Spleen (tissue), 13 donors: ENCODE measurements at places on chromosomes 5 and 9. TPM values are rescaled to one million over a fixed set of nuclear protein-coding genes. Genes with fewer than 3 reads are reported as not detected.

DNA sequence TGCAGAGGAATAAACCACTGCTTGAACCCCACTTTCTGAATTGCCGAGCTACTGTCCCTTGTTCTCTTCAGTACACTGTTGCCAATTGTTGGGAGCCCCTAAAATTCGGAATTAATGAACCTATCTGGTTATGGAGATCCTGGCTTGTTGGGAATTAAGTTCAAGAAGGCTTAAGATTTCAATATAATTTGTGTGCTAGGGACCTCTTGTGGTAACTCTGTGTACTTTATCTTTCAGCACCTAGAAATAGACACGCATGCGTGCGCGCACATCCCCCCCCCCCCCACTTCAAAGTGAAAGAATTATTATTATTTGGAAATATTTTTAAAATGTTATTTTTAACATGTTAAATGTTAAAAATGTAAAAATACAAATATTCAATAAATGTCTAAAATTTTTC is 53.3 kb upstream of the FAM169A start:
- DNase-seq, result no peak
- H3K27me3 ChIP-seq, result no peaks in the 10 kb centered on the region
- H3K27ac ChIP-seq, result no peak overlapping the region
- H3K36me3 ChIP-seq, result no peaks in the 10 kb centered on the region
- H3K4me3 ChIP-seq, result no peak overlapping the region
- no peaks in the 10 kb centered on the region for H3K4me1 ChIP-seq

DNA sequence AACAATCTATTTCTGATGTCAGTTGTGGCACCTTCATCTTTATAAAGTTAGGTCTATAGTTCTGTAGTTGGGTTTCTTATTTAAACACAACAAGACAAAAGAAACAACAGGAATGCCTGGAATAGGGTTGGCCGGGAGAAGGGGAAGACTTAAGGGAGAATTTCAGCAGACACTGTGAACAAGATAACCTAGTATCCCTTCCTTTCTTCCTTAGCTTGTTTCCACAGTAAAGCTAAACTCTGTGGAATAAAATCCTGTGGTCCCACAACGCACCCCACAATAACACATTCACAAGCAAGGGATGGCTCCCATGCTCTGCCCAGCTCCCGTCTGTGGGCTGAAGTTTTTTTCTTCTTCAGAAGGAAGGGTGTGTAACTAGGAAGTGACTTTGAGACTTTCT is 124.9 kb upstream of the SMARCA2 start:
- H3K4me1 ChIP-seq, result no peaks in the 10 kb centered on the region
- no peak overlapping the region for H3K27ac ChIP-seq
- H3K36me3 ChIP-seq, result no peaks in the 10 kb centered on the region
- H3K4me3 ChIP-seq, result no peak overlapping the region
- DNase-seq, result no peak

DNA sequence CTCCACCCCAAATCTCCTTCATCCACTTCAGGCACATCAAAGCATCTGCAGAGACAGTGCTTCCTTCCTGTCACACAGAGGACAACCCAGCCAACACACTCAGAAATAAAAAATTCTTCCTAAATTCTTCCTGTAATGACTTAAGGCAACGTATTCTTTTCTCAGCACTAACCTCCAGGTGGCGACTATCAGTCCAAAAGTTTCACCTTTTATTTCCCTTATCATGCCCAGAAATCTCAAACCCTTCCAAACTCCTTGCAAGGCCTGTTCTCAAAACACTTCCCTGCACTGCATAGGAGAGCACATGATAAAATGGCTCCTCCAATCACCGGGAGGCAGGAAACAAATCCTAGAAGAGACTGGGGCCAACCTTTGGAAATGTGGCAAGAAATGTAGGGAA is 35.1 kb downstream of the SLIT3 start:
- H3K27me3 ChIP-seq, result no peaks in the 10 kb centered on the region
- H3K4me3 ChIP-seq, result no peak overlapping the region
- H3K4me1 ChIP-seq, result no peaks in the 10 kb centered on the region
- no peaks in the 10 kb centered on the region for H3K36me3 ChIP-seq
- H3K27ac ChIP-seq, result no peak overlapping the region

GRCh38 chr5:134879456-134879855 is 5.3 kb downstream of the TXNDC15 start:
- DNase-seq, result no peak
- H3K36me3 ChIP-seq, result no peaks in the 10 kb centered on the region
- no peaks in the 10 kb centered on the region for H3K27me3 ChIP-seq
- H3K4me3 ChIP-seq, result no peak overlapping the region
- H3K4me1 ChIP-seq, result peaks cover 21% of the 10 kb centered on the region

DNA sequence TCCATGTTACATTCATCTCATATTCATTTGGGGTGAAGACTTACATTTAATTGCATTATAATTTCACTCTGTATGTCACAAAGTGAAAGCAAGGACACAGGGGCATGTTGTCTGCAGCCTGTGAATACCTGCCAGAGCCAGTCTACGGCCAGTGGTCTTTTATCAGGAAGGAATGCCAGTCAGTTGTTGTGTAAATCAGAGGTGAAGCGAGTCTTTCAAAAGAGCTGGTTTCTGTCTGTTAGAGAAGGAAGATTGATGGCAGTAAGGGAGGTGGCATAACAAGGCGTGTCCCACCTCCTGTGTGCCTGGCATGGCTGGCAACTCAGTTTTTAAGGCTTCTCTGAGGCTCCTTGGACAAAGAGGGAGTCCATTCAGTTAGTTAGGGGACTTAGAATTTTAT is 18.1 kb upstream of the SYK start:
- DNase-seq, result no peak
- H3K27ac ChIP-seq, result no peak overlapping the region
- H3K36me3 ChIP-seq, result no peaks in the 10 kb centered on the region
- no peaks in the 10 kb centered on the region for H3K27me3 ChIP-seq
- H3K4me3 ChIP-seq, result no peak overlapping the region

CA9 gene
- total RNA-seq, result not detected

SET gene
- 214 TPM for total RNA-seq

PCDHGA9 gene
- total RNA-seq, result 4.3 TPM
